ENCODE measurements at places on chromosomes 1 and 21.

DNA sequence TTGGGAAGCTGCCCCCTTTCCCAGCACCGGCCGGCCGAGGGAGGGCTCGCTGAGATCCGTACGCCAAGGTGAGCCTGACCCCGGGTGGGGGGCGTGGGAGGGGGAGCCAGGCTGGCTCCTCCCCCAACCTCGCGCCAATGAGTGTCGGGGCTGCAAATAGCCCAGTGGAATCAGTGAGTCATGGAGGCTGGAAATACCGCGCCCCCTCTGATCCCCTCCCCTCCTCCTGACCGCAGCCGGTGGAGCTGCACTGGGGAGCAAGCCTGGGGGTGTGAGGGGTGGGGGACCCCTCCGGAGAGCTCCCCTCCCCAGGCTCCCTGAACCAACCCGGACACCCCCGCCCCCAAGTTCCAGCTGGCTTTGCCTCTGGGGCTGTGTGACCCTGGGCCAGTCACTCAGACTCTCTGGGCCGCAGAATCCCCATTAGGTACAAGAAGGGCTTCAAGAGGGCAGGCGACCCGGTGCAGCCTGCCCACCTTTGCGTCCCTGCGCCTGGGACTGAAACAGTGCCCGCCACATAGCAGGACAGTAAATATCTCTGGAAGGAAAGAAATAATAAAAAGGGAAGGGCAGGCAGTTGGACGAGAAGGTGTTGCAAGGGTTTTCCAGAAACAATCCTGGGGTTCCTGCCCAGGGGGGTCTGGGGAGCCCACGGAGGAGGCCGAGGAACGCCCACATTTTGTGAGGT lies 4.5 kb downstream of the HSPB7 start:
- peak; percentile 74 for DNase-seq

DNA sequence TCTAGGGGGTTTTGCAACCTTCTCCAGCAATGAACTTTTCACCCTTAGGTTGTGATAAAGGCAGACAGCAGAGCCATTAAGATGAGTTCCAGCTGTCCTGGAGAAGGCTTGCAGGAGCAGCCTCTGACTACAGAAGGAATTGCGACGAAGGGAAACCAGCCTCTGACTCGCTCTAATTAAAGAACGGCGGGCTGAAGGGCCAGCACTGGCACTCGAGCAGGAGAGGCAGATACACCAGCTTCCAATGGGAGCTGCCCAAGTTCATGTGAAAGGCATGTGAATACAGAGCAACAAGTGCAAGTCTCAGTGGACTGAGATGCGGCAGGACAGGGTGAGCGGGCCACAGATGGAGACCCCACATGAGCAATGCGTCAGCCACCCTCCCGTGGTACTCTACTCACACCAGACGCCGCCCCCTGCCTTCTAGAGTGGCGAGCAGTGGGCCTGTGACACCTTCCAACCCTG lies 15.7 kb downstream of the RCC2 start:
- DNase-seq, result no peak

DNA sequence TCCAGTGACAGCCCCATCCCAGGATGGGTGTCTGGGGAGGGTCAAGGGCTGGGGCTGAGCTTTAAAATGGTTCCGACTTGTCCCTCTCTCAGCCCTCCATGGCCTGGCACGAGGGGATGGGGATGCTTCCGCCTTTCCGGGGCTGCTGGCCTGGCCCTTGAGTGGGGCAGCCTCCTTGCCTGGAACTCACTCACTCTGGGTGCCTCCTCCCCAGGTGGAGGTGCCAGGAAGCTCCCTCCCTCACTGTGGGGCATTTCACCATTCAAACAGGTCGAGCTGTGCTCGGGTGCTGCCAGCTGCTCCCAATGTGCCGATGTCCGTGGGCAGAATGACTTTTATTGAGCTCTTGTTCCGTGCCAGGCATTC lies 24.2 kb downstream of the PCSK9 start:
- no peak for DNase-seq

DNA sequence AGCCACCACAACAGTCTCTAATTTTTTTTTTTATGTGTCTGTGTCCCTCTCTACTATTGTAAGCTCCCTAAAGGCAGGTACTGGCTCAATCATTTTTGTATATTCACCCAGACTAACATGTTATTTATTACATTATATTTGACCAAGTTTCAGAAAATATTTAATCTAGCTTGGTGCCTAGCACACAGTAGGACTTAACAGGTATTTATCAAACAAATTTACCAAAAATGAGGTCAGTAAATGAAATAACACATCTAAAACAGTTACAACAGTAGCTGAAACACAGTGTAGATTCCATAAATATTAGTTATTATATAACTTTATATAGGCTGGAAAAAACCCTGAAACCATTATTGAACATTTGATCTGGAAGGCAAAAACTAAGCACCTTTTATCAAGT lies 2.7 kb downstream of the NRDC start:
- DNase-seq, result no peak

DNA sequence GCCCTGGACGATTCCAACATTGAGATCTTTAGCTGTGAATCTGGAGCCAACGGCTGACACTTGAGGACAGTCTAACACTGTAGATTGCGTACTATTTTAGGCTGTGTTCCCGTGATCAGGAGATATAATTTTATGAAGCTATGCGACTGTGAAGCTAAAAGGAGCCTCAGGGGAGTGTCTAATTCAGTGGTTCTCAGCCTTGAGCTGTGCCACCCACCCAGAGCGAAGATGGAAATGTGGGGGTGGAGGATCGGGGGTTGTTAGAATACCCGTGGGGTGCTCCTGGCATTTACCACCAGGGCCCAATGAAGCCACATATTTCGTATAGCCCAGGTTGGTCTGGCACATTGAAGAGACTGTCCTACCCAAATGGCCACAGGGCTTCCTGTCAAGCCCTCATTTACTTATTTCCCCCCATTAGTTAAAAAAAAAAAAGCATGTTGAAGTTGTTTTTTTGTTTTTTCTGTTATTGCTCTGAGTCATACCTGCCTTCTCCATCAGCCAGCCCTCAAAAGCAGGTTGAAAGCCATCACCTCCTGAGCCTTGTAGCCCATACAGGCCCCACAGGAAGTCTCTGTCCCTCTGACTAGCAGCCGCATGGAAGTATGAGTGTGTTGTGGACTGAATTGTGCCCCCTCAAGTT lies 141.7 kb downstream of the GALNT2 start:
- no peak for DNase-seq

DNA sequence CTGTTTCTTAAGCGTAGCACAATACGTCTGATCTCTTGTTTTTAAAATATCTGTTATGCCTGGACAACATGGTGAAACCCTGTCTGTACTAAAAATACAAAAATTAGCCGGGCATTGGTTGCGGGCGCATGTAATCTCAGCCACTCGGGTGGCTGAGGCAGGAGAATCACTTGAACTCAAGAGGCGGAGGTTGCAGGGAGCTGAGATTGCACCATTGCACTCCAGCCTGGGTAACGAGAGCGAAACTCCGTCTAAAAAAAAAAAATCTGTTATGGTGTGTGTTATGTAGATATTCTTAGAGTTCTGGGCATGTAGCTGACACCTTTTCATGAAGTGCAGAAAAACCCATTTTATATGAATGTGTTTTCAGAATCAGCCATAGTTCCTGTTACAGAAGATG lies 38.2 kb downstream of the RABGAP1L start:
- DNase-seq, result no peak

DNA sequence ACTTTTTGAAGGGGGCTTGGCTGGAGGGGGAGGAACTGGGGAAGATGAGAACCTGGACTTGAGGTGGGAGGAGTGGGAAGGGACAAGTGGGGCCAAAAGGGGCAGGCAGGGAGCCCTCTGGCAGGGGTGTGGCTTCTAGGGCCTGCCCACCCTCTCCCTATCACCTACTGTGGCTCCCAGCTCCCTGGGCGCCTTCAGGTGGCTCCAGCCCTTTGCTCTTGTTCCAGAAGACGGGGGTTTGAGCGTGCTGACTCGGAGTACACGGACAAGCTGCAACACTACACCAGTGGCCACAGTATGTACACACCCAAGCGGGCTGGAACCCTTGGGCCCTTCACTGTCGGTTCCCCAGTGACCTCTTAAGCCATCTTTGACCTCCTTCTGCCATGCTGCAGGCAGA lies 76.5 kb downstream of the LACTBL1 start:
- no peak for DNase-seq

DNA sequence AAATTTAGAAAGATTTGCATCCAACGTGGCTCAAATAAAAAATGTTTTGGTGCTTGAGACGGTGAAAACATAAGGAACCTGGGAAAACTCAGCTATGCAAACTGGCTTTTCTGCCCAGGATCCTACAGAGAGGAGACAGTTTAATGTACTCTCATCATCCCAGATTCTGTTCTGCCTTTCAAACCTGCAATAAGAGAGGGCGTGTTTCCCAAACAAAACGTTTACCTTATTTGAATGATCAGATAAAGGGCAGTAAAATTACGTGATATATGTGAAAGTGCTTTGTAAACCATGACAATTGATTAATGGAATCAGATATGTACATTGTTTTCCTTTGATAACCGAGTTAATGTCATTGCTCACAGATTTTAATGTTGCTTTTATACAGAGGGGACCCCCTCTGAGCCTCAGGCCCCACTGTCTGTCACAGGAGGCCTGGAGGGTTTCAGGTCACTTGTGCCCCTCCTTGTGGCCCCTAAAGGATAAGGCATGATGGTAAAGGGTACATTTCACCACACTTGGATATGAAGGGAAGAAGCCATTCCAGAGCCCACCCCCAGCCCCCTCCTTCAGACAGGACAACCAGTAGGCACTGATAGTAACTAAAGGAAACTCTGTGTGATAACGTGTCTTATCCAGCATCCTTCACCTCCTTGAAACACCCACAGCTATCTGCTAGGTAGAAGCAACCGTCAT lies 157.6 kb downstream of the EDEM3 start:
- DNase-seq, result no peak

All from astrocyte of the spinal cord (primary cell).